ENCODE measurements at places on chromosomes 2 and 18.

DNA sequence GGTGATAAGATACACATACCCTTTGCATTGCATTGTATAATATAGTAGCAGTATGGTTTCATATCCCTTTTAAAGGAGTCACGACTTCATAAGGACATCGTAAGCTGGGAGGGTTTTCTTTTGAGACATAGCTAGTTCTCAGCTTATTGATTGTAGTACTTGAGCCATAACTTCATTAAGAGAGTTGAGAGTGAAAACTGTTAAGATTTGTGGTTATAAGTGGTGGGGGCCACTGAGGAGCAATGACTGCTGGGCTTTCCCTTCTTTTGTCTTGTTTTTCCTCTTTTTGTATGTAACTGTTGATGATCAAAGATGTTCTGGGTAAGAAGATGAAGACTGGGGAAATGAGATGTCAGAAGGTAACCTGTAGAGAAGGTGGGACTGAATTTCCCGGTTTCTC is 11.0 kb downstream of the EIF5B start:
- no peak for DNase-seq

GRCh38 chr2:200703127-200703925 is 108.4 kb upstream of the BZW1 start:
- DNase-seq = no peak

- no peak for DNase-seq
These were observed 314.5 kb upstream of the MMADHC start for GRCh38 chr2:149902081-149902480.

GRCh38 chr2:152541712-152542111 is 175.5 kb downstream of the PRPF40A start:
- DNase-seq = no peak

DNA sequence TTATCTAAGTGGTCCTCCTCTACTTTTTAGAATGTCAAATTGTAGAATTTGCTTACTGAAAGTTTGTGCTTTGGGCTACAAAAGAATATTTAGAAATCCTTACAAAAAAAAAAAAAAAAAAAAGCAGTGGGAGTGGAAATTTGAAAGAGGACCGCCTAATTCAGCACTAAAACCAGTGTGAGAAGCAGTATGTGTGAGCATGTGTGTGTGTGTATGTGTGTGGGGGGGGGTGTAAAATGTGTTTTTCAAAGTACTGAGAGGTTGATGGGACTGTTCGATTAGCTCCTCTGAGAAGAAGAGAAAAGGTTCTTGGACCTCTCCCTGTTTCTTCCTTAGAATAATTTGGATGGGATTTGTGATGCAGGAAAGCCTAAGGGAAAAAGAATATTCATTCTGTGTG is at the start of gene VIT:
Gene VIT (plus strand): TSS at position 175 of the 400 bp plus-strand sequence. CDS start 19,664 bp downstream, outside the sequence.
- no peak for DNase-seq

GRCh38 chr18:73384246-73384645 is 516.5 kb upstream of the NETO1 start:
- no peak for DNase-seq

DNA sequence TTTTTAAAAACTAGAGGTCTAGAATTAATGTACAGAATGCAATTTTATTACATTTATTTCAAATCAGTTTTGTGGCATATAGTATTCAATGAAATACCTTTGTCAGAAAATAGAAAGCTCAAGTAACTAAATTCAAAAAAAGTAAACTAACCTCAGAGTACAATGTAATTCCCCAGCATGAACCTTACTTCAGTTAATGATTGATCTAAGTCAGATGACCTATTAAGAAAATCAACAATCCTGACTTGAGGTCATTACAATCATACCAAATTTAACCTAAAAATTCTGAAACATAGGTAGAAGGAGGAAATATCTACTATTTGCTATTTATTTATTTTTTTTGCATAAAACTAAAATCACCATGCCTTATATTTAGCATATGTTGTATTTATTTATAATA is 142.9 kb downstream of the CCDC102B start:
- no peak for DNase-seq

GRCh38 chr2:146305164-146305563 is 1539.7 kb upstream of the ACVR2A start:
- DNase-seq = no peak

- no peak for DNase-seq
These were observed 52.9 kb downstream of the ADI1 start for GRCh38 chr2:3466482-3466863.
